Temporal lobe (tissue), 4 donors: ENCODE measurements at places on chromosomes 5 and 9. TPM values are rescaled to one million over a fixed set of nuclear protein-coding genes. Genes with fewer than 3 reads are reported as not detected.

Gene EQTN
- total RNA-seq: 1.2 TPM

Gene MRPL50
- total RNA-seq: 39.8 TPM

Gene LTC4S
- 0.74 TPM for total RNA-seq

Gene IFNA8
- total RNA-seq: not detected
